Stimulated activated CD4-positive, alpha-beta T cell treated with anti-CD3 and anti-CD28 coated beads, Interleukin-2, amount 100 ng/mL, for 48 hours (primary cell): ENCODE measurements at places on chromosomes 11 and 22.

GRCh38 chr11:86151174-86152005 is 82.5 kb upstream of the PICALM start:
- DNase-seq: no peak

- peak; percentile 39 for DNase-seq
Observed at GRCh38 chr11:6438979-6439571, 1.7 kb downstream of the HPX start.

DNA sequence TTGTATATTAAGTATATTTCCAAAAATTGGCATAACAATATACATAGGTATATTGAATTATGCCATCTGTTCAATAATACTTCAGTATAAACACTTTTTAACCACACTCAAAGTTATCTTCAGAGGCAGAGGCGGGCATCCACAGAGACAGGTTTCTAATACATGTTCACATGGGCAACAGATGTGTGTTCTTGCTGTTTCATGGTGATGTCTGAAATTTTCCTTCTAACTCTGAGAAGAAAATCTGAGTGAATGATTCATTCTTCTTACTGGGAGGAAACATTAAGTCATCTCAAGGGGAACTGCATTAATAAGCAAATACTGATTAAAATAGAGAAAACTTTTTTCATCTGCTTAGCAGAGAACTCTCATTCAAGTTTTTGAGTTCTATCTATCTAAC is 1074.5 kb downstream of the LRRC4C start:
- DNase-seq: no peak

GRCh38 chr22:46842606-46843005 is 80.2 kb downstream of the TBC1D22A start:
- no peak for DNase-seq

DNA sequence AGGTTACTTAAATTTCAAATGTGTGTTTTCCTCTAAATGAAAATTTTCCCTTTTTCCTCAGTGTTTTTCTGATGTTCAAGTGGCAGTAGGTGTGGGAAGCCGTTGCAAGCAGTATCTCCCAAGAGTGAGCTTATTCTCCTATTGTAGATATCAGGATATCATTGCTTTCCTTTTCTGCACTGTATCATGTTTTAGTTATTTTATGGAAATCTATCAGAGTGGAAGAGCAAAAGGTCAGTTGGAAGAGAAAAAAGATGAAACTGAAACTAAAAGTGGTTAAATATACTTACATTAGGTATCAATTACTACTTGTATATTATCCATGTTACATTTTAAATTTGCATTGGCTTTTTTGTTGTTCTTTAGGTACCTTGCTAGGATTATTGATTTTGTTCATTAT is 57.0 kb downstream of the PDE3B start:
- no peak for DNase-seq

DNA sequence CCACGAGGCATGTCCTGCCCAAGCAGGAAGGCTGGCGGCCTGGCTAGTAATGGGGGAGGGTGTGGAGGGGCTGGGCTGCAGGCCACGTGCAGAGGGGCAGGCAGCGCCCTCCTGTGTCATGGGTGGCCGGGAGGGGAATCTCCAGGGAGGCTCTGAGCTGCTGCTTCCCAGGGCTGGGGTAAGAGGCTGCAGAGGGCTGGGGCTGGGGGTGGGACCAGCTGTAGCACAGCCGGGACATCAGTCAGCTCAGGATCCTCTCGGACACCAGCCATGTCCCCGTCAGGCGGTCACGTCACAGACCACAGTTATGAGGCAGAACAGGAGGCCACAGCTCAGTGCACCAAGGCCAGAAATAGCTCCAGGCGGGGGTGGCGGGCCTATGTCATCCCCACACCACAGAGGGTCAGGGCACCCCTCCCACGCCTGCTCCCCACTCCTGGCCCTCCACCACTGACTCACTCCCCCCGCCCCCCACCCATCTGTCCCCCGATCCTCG is 21.1 kb downstream of the RTN4R start:
- no peak for DNase-seq

- DNase-seq: no peak
Observed at GRCh38 chr11:76248210-76248609, 41.9 kb upstream of the WNT11 start.

- no peak for DNase-seq
Observed at GRCh38 chr11:8036002-8036802, 44.8 kb upstream of the TUB start.
